ENCODE measurements at places on chromosomes 6 and 20. TPM values are rescaled to one million over a fixed set of nuclear protein-coding genes. Genes with fewer than 3 reads are reported as not detected.

The SLC24A3 gene
- 16.4 TPM for total RNA-seq

The ERMARD gene
- total RNA-seq: 37.1 TPM

The KIF25 gene
- total RNA-seq: not detected

The TBC1D7 gene
- total RNA-seq: not detected

The THEMIS gene
- 1.6 TPM for total RNA-seq

The C6orf132 gene
- total RNA-seq: 2.4 TPM

The DUSP15 gene
- total RNA-seq: 45.6 TPM

The FILIP1 gene
- 9.9 TPM for total RNA-seq

The PRDM13 gene
- total RNA-seq: not detected

Data from uterus (tissue), 4 donors.